Suppressor macrophage treated with lipopolysaccharide for 4 hours (primary cell): ENCODE measurements at places on chromosomes 12 and 14.

DNA sequence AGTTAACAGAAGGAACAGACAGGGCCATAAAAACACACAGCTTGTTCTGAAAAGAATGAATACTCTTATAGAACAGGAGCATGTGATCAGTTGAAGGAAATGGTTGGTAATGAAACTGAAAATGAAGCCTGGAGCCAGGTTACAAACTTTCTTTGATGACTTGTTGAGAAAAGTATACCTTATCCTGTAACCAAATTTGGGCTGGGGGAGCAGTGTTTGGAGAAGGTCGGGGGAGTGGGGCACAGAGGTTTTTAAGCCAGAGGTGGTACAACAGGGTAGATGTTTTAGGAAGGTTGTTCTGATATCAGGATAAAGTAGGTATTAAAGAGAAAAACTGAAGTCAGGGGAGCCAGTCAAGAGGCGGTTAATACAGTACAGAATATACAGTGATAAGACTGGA lies 8.2 kb downstream of the GOLT1B start:
- no peak for DNase-seq

GRCh38 chr14:69591317-69591716 lies 16.6 kb upstream of the CCDC177 start:
- DNase-seq: no peak

- no peak for DNase-seq
Measured at GRCh38 chr12:52857500-52857899, 8.7 kb upstream of the KRT78 start.

- DNase-seq: no peak
Measured at GRCh38 chr14:75433631-75434071, 5.8 kb downstream of the JDP2 start.

DNA sequence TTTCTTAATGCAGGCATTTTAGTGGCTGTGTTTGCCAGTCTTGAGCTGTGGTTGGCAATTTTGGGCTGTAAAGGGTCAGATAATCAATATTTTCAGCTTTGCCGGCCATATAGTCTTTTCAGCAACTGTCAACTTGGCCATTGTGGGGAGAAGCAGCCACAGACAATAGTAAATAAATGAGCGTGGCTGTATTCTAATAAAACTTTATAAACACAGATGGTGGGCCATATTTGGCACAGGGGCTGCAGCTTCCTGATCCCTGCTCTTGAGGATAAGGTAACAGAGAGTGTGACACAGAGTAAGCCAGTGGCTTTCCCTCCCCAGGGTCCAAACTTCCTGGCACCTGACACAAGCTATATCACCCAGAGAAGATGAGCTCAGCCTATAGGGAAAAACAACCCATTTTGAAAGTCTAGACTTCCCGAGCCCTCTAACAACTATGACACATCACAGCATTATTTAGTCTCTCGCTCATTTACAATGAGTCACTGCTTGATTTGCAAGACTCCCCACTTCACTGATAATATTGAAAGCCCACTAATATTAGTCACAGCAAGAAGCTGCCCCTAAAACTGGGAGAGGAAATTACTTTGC lies 163.1 kb upstream of the TMPO start:
- peak; percentile 37 for DNase-seq

GRCh38 chr12:19130224-19131024 lies 891 bp downstream of the PLEKHA5 start:
- peak; percentile 22 for DNase-seq

- DNase-seq: no peak
Measured at GRCh38 chr12:52925717-52926595, 21.1 kb upstream of the KRT8 start.

DNA sequence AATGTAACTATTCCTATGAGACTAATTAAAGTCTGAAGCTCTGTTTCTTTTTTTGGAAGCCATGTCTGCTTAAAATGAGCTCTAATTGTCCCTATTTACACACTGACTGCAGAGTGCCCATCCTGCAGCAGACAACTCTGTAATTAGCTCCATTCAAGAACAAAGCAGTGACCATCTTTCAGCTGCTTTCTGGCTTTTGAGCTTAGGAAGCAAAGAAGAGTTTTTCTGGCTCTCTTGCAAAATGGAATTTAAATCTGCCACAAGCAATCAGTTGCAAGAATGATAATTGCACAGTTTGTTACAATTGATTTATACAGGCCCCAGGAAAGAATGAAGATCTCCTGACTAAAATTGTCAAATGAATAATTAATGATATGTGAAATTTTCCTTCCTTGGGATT lies 83.4 kb downstream of the GAS2L3 start:
- no peak for DNase-seq

DNA sequence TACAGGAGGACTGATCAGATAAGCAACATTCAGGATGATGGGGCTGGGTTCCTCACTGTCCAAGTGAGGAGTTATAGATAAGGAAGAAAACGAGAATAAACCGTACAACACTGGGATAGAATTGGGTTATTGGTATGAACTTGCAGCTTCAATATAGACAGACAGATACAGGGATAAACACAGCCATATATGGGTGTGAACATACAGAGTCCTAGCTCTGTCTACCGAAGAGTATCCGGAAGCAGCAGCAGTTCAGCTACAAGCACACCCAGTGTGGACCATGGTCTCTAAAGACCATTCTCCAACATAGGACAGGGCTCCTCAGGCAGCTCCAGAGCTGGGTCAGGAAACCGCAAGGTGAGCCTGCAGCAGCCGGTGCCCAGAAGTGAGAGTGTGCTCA lies 40.8 kb downstream of the CDC42BPB start:
- DNase-seq: no peak

DNA sequence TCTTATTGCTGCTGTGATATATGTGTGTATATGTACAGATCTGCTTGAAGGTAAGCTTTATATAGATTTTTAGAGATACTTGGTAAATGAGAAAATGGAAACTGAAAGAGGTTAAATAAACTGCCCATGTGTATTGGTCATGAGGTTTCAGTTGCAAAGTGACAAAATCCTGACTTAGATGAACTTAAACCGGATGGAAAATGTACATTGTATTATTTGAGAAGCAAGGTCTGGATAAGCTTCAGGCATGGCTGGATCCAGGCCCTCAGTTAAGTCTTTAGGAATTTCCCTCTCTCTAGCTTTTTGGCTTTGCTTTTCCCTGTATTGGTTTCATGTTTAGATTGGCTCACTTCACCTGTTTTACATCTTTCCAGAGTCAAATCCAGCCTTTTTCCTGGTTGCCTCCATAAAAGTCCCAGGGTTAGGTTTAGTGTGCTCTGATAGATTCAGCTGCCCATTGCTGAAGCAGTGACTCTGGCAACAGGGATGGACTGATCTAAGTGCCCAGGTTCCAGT lies 21.0 kb upstream of the MAP1LC3B2 start:
- DNase-seq: peak; percentile 84

- no peak for DNase-seq
Measured at GRCh38 chr12:6049587-6049986, 74.9 kb downstream of the VWF start.

DNA sequence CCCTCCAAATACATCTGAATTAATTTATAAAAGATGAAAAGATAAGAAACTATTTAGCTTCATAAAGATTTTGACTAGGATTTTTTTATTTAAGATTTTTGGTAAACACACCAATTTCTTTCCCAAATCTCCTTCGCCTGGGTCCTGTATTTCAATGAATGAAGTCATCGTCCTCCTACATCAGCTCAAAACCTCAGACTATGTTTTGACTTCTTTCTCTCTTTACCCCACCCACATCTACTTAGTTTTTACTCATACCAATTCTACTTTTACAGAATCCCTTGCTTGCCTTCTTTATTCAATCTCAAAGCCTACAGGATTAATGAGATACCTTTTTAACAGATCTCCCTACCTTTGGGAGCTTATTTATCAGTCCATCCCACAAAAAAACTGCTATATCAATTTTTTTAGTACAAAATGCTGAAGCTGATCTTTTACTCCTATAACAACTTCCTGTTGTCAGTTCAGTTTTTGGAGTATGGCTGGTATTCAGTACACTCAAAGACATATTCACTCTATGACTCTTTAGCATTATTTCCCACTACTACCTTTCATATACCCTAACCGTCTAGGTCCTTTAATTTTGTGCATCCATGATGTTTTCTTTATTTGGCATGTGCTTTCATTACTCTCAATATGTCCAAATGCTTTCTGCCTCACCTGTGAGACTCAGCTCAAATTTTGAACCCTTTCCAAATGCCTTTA lies 18.7 kb upstream of the CCDC91 start:
- no peak for DNase-seq

GRCh38 chr12:20063116-20063515 lies 305.2 kb upstream of the PDE3A start:
- DNase-seq: no peak

DNA sequence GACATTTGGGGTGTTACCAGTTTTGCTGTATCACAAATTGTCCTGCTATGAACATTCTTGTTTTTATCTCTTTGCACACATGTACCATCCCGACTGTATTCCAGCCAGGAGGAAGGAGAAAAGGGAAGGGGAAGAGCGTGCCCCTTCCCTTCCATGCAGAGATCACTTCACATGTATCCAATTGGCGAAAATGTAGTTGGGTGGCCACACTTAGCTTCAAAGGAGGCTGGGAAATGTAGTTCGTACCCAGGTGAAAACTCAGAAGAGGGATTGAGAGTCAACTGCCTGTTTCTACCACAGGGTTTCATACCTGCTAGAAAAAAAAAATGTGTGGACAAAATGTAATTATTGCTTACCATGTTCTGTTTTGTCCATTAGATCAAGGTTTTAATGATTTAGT lies 189.1 kb upstream of the PELI2 start:
- DNase-seq: no peak

DNA sequence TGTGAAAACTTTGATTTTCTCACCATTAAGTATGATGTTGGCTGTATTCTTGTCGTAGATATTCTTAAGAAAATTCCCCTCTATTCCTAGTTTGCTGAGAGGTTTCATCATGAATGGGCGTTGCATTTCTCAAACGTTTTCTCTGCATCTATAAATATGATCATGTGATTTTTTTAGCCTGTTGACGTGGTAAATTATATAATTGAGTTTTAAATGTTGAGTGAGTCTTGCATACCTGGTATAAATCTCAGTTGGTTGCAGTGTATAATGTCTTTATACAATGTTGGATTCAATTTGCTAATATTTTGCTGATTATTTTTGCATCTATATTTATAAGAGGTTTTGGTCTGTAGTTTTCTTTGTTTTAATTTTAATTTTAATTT lies 405.9 kb upstream of the MIS18BP1 start:
- no peak for DNase-seq

DNA sequence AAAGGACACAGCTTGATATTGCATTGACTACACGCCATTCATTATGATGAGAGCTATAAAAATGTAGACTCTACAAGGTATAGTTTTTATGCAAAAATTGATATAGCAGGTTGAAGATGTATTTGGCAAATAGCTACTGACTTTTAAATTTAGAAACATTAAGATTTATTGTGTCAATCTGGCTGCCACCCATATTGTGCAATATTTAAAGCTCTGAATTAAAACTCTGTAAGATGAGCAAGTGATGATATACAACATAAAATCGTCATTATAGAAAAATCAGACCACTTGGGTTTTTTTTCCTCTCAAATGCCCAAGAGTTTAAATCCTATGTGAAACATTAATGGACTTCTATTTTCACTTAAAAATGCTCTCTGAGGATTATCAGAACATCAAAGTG lies 36.8 kb upstream of the E2F7 start:
- no peak for DNase-seq

GRCh38 chr12:23493672-23494071 lies 455.8 kb downstream of the SOX5 start:
- DNase-seq: no peak

- DNase-seq: no peak
Measured at GRCh38 chr12:87112571-87113345, 856.6 kb upstream of the MGAT4C start.

- peak; percentile 70 for DNase-seq
Measured at GRCh38 chr12:100127766-100128511, 14.7 kb downstream of the BLTP3B start.

DNA sequence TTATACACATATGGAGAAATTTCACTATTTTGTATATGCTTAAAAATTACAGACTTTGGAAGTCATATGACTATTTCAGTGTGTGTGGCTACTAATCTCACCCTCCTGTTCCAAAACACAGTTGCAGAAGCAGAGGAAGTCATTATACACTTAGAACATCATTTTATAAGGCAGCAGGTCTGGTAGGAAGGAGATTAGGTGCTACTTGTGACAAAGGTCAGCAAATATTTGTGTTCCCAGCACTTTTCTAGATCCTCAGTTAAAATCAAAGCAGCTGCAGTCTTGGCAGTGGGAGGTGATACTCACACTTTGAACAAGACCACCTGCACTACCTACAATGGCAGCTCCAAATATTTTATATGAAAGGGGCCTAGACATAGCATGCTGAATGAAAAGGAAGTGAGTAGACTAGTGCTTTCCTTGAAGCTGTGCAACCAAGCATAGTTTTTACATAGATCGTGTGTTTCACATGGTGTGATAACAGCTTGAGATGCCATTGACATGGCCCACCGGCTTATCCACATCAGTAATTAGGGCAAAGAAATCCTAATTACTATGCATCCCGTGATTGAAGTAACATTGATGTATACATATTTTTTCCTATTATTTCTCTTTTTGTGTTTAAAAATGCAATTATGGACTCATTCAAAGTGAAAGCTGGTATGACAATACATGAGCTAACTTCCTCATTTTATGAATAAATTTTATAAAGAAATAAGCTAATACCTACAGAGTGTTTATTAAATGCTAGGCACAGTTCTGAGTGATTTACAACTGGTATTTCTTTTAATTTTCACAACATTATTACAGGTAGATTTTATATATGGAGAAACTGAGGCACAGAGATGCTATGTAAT lies 5.3 kb downstream of the GYS2 start:
- no peak for DNase-seq

DNA sequence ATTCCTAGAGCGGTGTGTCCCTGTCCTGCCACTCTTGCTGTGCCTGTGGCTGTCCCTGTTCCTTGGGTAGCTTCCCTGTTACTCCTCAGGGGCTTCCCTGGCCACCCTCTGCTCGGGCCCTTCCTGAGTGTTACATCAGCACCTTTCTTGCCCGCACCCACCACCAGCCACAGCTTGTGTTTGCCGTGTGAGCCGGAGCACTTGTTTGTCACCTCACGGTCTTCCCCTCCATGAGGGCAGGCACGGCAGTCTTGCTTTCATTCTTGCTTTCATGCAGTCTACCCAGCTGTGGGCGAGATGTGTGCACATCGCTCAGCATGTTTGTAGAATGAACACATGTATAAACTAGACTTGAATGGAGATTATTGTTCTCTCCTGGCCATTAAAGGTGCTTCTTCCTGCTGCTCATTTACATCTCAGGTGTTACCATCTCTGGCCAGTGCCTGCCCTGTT lies 42.0 kb downstream of the TRAF3 start:
- peak; percentile 37 for DNase-seq

- DNase-seq: no peak
Measured at GRCh38 chr14:105918496-105919262, 392.3 kb downstream of the TMEM121 start.

- no peak for DNase-seq
Measured at GRCh38 chr14:62983821-62984220, 61.4 kb downstream of the KCNH5 start.

DNA sequence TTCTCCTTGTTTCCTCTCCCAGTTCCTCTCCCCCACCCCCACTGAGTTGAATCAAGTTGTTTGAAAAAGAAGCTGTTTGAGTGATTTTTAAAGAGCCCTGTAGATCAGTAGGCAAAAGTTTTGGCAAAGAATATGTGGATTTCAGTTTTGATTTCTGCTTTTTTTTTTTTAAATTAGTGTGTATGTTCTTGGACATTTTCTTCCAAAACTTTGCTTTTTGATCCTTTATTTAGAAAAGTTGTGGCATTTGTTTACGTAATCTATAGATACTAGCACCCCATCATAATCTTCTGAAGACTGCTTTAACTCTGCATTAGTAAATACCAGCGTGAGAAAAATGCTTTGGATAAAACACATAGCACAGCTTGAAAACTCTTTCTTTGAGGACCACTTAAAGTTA lies 190.3 kb upstream of the SEL1L start:
- DNase-seq: no peak
